CD4-positive, alpha-beta T cell treated with Interleukin-10 for 1 hour (primary cell): ENCODE measurements at places on chromosomes 6 and 20.

DNA sequence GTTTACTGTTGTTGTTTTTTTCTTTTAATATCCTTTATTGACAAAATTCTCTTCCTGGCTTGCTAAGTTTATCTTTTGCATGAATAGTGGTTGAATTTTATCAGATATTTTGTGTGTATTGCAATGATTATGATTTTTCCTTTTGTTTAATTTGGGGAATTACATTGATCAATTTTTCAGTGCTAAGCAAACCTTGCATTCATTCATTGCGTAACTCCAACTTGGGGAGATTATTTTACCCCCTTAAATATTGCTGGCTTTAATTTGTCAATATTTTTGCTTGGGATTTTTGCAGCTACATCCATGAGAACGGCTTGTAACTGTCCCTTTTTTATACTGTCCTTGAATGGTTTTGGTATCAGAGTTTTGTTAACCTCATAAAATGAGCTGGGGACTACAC lies 63.4 kb downstream of the SERAC1 start:
- no peak for DNase-seq

DNA sequence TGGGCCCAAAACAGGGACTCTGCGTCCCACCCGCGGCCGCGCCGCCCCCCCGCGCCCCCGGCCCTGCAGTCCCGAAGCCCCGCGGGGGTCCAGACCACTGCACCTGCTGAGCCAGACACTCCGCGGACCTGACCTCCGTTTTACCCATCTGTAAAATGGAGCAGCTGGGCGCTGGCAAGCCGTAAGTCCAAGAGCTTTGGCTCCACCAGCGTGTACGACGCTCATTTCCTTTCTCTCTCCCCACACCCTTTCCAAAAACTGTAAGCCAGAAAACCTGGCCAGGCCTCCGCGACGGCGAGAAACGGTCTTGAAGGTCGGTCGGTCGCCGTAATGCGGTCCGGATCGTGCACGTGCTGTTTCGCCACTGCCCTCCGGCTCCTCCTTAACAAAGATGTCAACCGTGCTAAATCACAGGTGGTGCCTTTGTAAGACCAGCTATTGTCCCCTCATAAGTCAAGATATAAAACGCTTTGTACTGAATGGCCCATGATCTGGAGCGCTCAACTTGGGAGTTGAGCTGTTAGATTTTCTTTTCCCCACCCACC lies 7.8 kb upstream of the NR2E1 start:
- no peak for DNase-seq

GRCh38 chr6:1711136-1711535 lies 101.4 kb downstream of the FOXC1 start:
- no peak for DNase-seq

DNA sequence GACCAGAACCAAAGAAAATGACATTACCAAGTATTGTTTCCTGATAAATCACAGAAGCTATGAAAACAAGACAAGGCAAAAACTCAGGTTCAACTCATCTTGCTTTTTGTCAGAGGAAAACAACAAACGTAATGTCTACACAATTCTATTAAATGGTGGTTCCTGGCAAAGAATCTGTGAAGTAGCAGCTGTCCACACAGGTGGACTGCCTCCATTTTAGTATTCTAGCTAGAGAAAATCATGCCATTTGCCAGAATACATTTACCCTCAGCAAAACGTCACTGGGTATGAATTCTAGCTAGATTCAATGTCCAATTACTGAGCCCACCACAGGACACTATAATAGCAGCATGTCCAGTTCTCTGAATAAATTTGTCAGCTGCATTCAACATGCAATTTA lies 125.4 kb downstream of the ADGRB3 start:
- DNase-seq, result no peak
